ENCODE measurements at places on chromosomes 7 and 10.
A peak's percentile ranks its signal among the peaks of the same experiment; 100 is the strongest.

DNA sequence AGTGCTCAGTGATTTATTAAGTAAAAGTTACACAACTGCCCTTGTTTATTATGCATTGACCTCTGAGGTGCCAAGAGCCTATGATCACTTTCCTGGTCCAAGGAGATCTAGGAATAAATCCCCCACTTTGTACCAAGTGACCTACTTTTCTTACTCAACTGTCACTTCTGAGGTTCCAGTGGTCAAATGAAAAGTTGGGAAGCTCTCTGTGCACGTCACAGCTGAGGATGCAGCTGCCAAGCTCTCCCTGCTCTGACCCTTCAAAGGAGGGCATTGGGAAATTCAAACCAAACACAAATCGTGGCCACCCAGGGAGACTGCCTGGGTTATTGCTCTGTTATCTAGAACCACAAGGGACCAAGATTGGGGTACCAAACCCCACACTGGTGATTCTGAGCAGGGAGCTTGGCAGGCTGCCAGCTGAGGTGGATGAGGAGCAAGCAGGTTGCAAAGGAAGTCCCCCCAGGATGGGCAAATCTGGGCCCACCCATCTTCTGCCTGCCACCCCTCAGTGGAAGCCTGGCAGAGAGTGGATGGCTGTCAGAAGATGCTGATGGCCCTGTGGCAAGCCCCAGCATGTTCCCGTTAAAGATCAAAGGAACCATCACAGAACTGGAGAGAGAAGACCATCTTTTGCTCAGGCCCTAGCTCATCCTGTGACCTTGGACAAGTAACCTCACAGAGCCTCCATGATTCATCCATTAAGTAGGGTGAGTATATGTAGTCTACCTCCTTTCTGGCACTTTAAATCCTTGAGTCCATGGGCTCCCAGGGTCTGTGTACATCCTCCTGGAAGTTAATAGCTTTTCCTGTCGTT is 106.8 kb downstream of the PPP1R3C start:
- DNase-seq: no peak

GRCh38 chr10:10482613-10483012 is 535.1 kb upstream of the CELF2 start:
- no peak for DNase-seq

DNA sequence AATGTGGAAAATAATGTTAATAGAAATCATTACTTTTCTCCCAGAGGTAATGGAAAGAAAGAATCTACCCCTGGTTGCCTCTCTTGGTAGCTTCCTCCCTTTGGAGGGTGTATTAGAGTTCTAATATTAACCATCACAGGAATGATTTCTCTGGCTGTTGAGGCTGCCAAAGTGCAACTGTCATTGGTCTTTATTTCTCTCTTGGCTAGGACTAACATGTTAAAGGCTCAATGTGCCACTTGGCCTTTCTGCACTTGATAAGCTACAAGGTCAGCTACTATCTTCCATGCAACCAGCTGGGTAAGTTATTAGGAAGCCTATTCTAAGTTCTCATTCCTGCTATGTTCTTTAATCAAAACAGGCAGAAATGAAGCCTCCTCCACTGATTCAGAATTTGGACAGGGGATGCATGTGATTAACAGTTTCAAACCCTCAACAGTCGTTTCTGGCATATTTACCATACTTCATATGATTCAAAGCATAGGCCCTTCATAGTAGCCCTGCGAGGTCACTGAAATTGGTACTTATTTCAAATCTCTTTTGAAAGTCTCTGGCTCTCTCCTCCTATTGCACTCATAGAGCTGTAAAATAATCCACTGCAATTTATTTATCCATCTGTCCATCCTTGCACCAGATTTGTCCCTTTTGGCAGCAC is 645.0 kb downstream of the SORCS1 start:
- no peak for DNase-seq

GRCh38 chr10:30366829-30367228 is 17.8 kb upstream of the MTPAP start:
- no peak for DNase-seq

- DNase-seq: no peak
These were observed 27.3 kb downstream of the UBE2H start for GRCh38 chr7:129925416-129926002.

- peak; percentile 85 for DNase-seq
These were observed at the start of gene SUPV3L1 for GRCh38 chr10:69179743-69180524. Gene SUPV3L1, plus strand, starts transcription at chr10:69180234. Its CDS starts 58 bp downstream, at chr10:69180292.

All from keratinocyte (primary cell).